ENCODE measurements at places on chromosomes 3 and 15.

GRCh38 chr15:73467758-73468157, 24.8 kb downstream of the REC114 start:
- no peak for DNase-seq

DNA sequence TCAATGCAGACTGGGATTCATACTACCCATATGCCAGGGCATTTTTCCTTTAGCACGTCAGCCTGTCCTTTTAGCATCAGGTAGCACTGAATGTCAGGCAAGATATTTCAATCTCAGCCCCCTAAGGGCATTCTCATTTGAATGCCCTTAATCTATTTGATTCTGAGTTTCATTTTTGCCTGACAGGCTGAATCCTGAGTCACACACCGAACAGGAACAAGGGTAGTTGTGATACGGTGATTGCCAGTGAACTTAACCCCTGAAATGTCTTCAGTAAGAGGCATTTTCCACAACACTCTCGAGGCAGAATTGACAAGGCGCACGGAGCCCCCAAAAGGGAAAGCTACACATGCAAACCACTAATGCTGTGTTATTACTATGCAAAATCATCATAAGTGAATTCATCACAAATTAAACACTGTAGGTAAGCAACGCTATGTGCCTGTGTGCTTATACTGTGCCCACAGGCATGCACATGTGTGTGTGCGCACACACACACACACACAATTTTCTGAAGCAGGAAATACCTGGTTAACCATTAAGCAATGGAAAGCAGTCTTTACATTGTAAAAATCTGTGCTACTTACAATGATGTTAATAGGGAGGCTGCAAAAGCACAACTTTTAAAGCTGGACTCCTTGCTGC, 130.4 kb downstream of the ZNF385D start:
- no peak for DNase-seq

GRCh38 chr3:21154911-21155310, 596.1 kb downstream of the ZNF385D start:
- no peak for DNase-seq

- no peak for DNase-seq
Observed at GRCh38 chr3:60708191-60708975, 542.9 kb downstream of the FHIT start.

DNA sequence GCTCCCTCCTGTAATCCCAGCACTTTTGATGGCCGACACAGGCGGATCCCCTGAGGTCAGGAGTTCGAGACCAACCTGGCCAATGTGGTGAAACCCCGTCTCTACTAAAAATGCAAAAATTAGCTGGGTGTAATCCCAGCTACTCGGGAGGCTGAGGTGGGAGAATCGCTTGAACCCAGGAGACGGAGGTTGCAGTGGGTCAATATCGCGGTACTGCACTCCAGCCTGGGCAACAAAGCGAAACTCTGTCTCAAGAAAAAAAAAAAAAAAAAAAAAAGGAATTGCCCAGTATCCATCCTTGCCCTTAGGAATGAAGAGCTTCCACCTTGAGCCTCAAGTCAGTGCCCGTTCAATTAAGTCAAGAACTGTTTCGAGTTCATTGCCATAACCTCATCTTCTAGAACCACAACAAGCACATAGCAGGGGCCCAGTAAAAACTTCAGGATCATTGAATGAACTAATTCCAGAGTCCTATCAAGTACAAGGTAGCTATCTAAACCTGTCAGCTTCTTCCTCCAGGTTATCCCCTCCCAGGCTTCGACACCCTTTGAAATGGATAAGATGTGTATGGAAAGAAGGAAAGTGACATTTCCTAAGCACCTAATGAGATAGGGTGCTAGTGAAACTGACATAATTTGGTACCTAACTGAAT, 826 bp downstream of the DBR1 start:
- no peak for DNase-seq

GRCh38 chr15:32870240-32871033, 152.6 kb downstream of the GREM1 start:
- DNase-seq, result no peak

DNA sequence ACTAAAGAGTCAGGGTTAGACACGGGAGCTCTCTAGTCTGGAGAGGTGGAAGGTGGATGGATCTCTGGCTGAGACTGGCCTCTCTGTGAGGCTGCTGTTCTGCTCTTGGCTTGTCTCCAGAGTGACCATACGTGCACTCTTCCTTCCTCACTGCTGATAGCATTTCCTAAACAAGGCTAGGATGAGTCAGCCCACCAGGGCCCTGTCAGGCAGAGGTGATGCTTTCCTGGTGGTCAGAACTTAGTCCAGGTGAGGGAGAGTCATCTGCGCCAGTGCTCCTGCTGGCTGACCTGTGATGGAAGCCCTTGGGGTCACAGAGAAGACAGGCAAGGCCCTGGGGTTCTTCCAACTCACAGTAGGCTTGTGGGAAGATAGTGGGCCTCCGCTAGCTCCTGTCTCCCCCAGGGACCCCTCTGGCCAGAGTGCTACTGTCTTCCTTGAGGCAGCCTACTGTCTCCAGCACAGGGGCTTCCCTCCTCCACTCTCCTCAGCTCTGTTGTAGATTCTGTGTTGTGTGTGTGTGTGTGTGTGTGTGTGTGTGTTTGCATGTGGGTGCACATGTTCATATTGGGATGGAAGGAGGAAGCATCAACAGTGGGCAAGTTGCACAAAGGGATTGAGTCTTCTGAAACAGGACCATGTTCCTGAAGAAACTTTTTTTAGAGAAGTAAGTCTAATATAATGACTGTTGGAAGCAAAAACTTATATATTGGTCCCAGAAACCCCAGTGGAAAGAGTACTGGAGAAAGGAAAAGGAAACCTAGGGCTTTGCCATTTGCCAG, 16.5 kb downstream of the ALPK3 start:
- DNase-seq, result no peak

GRCh38 chr3:11969986-11970385, 34.2 kb upstream of the SYN2 start:
- DNase-seq, result no peak

DNA sequence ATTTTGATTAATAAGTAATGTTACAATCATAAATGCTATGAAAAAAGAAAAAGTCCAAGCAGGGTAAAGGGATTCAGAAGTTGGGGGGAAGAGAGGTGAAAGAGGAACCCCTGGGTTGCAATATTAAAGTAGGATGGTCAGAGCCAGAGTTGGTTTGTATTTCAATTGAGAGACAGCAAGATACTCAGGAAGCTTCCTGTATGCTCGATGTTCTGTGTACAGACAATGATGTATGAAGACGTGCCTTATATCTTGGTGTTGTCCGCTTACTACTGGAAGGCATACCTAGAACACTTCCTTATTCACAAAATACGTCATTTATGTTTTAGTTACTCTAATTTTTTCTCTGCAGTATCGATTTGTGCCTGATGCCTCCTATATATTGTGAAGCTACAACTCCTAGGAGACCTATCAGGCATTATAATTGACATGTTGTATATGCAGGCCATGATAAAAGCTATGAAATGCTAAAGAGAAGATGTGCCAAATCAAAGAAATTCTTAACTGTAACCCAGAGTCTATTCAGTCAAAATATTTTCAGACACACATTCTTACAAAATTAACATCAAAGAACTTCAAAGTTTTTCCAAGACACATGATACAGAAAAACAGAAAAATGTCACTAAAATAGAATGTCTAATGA, 87.5 kb downstream of the TBL1XR1 start:
- no peak for DNase-seq

DNA sequence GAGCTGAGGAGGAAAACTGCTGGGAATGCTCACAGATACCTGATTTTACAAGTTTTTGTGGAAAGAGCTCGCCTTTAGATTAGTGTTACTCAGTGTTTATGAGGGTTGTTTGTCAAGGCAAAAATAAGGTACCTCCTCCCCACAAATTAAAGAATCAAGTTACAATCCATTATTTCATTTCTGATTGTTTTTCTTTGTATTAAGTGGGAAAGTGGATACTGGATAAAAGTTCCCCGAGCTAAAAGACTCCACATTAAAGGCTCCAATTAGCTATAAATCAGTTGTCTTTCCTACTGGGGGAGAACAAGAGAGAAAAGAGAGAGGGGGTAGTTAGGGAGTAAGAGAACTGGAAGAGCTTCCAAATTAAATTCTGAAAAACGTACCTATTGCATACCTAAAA, 1.9 kb downstream of the ALDH1A2 start:
- DNase-seq, result no peak

- DNase-seq, result no peak
Observed at GRCh38 chr3:28328188-28329151, 20.1 kb upstream of the ZCWPW2 start.

DNA sequence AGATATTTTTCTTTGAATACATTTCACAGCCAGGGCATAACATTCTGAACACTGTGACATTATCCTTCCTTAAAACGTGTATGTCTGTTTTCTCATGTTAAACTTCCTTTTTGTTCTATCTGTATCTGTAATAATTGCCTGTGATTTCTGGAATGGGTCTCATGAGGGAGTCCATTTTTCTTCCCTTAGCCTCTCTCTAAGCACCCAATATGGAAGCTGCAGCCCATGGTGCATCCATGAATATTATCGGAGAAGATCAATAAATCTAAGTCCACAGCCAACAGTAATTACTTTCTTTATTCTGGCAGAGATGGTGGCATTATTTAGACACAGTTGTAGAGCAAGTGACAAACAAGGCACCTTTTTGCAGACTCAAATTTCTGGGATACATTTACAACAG, 671.1 kb downstream of the TUSC7 start:
- DNase-seq, result no peak

- DNase-seq, result no peak
Observed at GRCh38 chr3:126194713-126195305, 14.4 kb upstream of the ALDH1L1 start.

- no peak for DNase-seq
Observed at GRCh38 chr15:66221126-66221525, 32.4 kb downstream of the MEGF11 start.

GRCh38 chr15:38559636-38560307, 4.8 kb downstream of the RASGRP1 start:
- no peak for DNase-seq

DNA sequence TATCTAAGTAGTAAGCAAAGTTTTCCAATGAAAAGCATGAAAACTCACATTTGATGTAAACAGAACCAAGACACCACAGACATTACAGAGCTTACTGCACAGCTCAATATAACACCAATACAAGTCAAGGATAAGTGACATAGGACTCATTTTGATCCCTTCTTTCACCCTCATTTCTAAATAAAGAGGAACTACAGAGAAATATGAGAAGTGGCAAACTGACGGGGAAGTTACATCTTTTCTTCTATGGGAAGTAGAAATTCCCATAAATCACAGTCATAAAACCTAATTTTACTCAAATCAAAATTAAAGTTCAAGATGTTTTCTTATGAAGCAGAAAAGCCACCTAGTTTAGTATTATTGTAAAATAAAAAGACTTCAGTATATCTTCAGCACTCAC, 3.8 kb downstream of the ATG3 start:
- DNase-seq, result no peak

- DNase-seq, result peak; percentile 87
Observed at GRCh38 chr15:20340931-20341661, 200.5 kb downstream of the GOLGA6L6 start.

DNA sequence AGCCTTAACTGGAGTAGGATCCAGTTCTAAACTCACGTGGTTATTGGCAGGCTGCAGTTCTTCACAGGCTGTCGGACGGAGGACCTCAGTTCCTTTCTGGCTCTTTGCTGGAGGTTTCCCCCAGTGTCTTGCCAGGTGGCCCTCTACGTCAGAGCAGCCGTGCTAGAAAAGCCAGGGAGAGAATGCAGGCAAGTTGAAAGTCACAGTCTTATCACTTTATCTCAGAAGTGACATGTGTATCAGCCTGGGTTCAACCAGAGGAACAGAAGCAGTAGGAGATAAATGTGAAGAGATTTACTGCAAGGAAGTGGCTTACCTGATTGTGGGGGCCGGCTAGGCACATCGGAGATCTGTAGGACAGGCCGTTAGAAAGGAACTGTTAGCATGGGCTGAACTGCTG, 125.3 kb upstream of the BNIP2 start:
- DNase-seq, result no peak

GRCh38 chr3:15535732-15536131, 14.2 kb upstream of the COLQ start:
- DNase-seq, result no peak

DNA sequence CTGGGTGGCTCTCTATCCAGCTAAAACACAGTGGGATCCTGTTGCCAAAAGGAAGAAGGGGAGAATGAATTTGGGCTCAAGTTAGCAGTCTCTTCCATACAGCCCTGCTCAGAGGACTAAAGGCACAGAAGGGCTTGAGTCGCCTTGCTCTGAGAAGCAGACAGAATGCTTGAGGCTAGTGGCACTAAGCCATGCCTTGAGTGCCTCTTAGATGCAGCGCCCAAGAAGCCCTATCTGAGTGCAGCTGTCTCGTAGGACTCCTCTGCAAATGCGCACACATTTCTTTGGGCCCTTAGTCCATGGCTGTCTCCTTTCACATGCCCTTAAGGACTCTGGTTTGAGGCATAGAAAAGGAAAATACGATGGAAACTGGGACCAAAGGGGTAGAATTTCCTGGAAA, 211.3 kb upstream of the CHRM5 start:
- no peak for DNase-seq

DNA sequence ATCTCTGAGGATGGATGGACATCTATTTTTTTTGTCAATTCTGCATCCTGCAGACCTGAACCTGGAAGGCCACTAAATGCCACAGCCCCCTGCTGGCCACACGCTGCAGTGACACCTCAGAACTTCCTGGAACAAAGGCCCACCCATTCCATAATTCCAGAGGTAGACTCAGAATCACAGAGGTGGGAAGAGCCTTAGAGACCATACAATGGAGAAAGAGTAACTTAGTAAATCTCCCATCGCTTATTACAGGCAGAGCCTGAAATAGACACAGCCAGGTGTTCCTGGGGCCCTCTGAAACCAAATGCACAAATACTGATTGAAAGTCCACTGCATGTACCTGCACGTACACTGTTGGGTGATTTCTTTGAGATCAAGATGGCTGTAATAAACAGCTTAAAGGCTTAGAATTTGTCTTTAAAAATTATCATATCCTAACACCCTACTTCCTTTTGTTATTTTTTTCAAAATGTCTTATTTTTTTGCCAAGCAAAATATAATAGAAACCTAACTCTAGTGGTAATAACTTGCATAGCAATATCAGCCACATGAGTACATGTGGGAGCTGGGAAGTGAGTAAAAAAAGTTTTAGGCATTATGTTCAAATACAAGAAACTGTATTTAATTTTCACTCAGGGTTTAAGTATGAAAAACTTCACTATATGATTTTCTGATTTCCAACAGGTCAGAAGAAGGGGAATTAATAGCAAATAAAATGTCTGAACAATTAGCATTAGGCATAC, 62.7 kb downstream of the EOMES start:
- DNase-seq, result peak; percentile 28

- DNase-seq, result no peak
Observed at GRCh38 chr15:63860155-63860554, 26.4 kb upstream of the HERC1 start.

- DNase-seq, result no peak
Observed at GRCh38 chr15:65337436-65338070, 33.1 kb downstream of the RNU5B-1 start.
